Activated naive CD4-positive, alpha-beta T cell treated with anti-CD3 and anti-CD28 coated beads, Interleukin-2, amount 10 ng/mL, durations not matched to agents 7 days and 5 days (primary cell): ENCODE measurements at places on chromosomes 5 and 9.

GRCh38 chr9:132061526-132061925 is 18.1 kb downstream of the MED27 start:
- DNase-seq, result no peak

DNA sequence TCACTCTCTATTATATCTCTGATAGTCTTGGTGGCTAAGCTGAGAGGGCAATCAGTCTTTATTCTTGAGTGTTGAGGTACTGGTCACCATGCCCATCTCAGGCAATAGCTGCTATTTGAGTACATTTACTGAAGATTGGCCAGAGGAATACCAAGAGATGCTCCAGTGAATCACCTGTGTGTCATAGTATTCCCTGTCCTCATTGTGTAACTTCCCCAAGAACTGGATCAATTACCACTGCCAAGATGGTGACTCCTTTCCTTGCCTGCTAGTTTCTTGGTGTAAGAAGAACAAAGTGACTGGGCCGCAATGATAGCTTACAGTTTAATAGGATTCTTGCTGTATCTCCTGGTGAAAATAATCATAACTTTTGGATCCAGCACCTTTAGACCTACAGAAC is 418.7 kb upstream of the KIF2A start:
- DNase-seq, result no peak

GRCh38 chr9:68872026-68872501 is 141.8 kb downstream of the PRKACG start:
- DNase-seq, result no peak

GRCh38 chr9:124221676-124222075 is 36.1 kb upstream of the NEK6 start:
- no peak for DNase-seq

DNA sequence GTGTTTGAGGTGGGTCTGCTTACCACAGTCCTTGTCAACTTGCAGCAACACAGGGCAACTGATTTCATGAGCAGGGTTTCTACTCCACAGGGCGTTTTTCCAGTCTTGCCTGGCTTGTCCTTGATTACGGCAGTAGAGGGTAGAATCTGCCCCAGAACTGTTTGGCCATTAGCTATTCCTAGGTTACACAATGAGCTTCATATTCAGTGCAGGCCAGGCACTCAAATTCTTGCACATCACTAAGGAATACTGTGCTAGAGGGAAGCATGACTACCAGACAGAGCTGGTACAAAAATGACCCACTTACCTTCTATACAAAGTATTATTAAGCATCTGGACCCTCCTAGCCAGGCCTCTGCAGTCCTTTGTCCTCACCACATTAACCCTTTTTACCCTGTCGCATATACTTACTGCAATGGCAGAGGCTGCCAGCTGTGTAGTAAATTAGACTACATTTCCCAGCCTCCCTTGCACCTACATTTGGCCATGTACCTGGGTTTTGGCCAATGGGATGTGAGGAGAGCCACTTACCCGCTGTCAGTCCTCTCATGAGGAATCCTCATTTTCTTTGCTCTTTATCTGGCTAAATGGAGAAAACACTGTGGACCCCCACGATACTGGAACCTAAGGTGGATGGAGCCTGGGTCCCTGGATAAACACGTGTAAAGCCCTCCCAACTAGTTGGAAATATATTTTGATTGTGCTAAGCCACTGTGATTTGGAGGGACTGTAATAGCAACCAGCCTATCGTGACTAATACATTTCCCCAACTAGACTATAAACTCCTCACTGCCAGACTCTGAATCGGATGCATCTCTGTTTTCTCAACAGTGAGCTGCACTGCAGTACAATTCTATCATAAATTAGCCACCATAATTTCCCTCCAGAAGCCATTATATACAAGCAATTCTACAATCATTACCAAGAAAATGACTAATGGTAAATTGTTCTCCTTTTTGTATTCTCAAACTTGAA is 218.7 kb downstream of the GLIS3 start:
- no peak for DNase-seq

GRCh38 chr5:122322801-122323548 is 10.9 kb downstream of the SNCAIP start:
- no peak for DNase-seq

- DNase-seq, result no peak
Measured at GRCh38 chr5:164009621-164010020, 504.2 kb downstream of the MAT2B start.

- no peak for DNase-seq
Measured at GRCh38 chr5:71666321-71666720, 52.8 kb upstream of the CARTPT start.

DNA sequence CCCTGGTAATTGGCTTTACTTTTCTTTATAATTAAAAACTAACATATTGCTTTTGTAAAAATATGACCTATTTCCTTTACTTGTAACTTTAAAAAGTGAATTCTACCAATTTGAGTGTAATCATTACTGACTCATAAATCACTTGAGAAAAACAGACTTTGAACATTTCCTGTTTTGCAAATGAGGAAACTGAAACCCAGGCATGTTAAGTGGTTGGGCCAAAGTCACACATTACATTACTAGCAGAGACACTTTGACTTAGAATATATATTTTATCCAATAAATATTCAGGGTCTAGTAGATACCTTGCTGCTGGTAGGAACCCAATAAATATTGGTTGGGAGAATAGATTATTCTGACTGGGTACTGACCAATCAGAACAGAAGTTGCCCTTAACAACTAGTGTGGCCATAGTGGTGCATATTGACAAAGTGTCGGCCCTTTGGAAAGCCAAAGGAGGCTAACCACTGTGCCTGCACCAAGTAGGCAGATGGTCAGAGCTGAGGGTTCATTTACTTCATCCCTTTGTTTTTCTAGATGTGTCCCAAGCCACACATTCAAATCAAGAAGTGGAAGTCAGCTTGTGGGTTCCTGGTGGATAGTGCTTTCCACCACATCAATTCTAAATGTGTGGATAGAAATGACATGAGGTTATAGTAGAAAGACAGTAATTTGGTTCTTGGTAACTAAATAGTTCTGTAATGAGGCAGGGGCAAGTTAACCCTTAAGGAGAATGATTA is 365.1 kb upstream of the RIOK2 start:
- DNase-seq, result no peak

DNA sequence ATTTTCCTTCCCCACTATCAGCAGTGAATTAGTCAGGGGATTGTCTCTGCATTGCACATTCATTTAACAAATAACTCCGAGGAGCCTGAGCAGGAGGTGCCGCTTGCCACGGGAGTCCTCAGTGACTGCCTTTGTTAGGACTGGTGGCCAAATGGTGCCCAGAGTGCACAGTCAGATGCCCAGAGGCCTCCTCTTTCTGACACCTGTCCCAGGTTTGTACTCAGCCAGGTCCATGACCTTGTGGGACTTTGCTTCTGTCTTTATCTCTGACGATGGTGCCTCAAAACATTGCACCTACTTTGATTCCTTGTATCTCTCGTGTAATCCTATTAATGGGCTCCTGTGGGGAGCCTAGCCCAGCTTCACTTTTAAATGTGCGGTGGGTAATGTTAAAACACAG is 4.3 kb downstream of the SRD5A1 start:
- DNase-seq, result no peak

GRCh38 chr9:112274600-112274999 is 58.8 kb downstream of the PTBP3 start:
- no peak for DNase-seq

GRCh38 chr5:115815693-115816225 is 700 bp downstream of the CDO1 start:
- DNase-seq, result no peak

DNA sequence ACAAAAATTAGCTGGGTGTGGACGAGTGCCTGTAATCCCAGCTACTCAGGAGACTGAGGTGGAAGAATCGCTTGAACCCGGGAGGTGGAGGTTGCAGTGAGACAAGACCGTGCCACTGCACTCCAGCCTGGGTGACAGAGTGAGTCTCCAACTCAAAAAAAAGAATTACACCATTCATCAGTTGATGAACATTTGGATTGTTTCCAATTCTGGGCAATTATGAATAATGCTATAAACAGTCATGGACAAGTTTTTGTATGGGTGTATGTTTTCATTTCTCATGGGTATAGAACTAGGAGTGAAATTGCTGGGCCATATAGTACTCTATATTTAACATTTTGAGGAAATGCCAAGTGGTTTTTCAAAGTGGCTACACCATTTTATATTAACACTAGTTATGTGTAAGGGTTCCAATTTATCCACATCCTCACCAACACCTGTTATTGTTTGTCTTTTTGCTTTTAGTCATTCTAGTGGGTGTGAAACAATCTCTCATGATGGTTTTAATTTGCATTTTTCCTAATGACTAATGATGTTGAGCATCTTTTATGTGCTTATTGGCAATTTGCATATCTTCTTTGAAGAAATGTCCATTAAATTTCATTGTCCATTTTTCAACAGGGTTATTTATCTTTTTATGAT is 9.0 kb upstream of the CCDC125 start:
- DNase-seq, result no peak

DNA sequence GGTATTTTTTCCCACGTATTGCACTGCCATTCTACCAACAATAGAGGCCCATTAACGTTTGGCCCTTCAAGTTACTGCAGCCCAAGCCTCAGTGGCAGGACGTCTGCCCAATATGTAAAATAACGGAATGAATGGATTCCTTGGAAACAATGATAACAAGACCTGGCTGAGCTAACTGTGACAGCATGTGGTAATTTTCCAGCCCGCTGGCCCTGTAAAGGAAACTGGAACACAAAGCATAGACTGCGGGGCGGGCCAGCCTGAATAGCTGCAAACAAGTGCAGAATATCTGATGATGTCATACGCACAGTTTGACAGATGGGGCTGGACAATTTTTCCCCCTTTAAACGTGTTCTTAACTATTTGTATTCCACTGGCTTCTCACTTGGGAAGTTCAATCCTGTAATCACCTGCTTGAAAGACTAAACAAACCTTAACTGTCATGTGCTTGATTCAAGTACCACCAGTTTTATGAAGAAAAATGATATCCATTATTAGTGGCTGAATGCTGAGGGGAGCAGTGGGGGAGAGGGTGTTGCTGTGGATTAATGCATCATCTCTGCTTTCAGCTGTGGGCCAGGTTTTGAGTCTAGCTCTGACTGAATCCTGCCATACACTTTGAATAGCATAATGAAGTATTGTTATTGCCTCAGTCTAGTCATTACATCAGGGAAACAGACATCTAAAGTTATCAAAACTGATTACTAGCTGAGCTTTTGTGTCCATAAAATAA is 323.9 kb downstream of the TMEM161B start:
- no peak for DNase-seq

DNA sequence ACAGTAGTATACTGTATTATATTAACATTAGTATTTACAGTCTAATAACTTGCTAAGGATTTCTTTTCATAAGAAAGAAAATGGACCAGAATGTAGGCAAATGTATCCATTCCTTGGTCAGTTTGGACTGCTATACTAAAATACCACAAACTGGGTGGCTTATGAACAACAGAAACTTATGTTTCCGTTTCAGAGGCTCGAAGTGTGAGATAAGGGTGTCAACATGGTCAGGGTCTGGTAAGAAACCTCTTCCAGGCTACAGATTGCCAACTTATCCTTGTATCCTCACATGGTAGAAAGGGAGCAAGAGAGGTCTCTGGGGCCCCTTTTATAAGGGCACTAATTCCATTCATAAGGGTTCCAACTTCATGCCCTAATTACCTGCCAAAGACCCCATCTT is 9.2 kb upstream of the ESM1 start:
- no peak for DNase-seq

DNA sequence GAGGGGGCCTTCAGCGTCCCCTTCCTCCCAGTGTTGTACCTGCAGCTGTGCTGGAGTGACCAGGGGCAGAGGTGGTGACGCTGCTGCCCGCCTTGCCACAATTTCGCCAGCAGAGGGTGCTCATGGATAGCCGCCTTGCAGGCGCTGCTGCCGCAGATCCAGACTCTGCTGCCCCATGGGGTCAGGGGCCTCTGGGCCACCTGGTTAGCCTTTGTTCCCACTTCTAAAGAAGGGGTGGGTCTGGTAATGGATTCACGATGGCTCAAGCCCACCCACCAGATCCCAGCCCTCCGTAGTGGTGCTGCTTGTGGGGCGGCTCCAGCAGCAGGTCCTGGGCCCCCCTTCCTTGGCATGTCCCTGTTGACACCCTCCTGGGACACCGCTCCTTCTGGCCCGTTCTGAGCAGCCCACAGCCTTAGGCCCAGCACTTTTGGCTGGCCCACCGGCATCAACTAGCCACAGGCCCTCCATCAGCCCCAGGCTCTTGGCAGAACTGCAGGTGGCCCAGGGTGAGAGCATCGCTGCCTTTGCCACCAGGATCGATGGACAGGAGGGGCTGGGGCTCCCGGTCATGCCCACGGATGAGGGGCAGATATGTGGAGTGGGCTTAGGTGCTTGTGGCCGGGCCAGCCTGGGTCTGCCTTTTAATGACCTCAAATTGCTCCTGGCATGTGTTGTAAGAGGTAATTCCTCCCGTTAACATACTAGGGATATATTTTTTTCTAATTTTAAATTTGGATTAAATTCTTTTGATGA is 57.2 kb downstream of the COL5A1 start:
- DNase-seq, result peak; percentile 68

DNA sequence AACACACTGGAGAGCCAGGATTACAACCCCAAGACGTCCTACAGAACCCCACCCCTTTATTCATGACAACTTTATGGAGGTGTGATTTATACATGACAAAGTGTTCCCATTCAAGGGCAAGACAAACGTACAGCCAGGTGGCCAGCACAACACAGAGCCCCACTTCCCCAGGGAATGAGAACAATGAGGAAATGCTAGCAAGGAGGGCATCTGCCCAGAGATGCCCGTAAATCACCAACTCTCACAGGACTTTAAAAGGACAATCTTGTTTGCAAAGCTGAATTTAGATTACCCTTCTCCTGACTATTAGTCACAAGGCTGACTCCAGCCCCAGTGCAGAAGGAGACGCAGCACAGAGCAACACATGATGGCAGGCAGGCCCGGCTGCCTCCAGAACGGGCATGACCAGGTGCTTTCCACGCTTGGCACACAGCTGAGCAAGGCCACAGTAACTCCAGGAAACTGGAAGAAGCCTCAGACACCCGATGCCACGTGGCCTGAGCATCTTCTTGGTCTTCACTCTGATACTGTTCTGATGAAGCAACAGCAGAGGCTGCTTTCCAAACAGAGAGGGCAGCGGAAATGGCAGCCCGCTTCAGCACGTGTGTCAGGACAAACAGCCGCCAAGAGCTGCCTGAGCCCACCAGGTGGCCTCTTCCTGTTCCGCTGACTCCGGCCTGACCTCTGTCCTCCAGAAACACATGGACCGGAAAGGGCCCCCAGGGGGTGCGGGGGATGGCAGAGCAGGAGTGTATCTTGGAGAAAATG is 51.4 kb downstream of the ROR2 start:
- no peak for DNase-seq

- no peak for DNase-seq
Measured at GRCh38 chr9:120663380-120663779, 50.9 kb downstream of the MEGF9 start.

GRCh38 chr5:135426102-135427082 is 20.8 kb downstream of the DCANP1 start:
- peak; percentile 57 for DNase-seq
